ENCODE measurements at places on chromosomes 2 and 18.

GRCh38 chr2:21041943-21042707 is 1.7 kb downstream of the APOB start:
- no peak for DNase-seq

GRCh38 chr18:70620837-70621612 is 332.2 kb downstream of the SOCS6 start:
- DNase-seq, result no peak

GRCh38 chr18:3529077-3529476 is 79.1 kb downstream of the TGIF1 start:
- DNase-seq, result no peak

GRCh38 chr2:166932032-166932431 is 43.8 kb downstream of the XIRP2 start:
- DNase-seq, result no peak

GRCh38 chr2:45102141-45102540 is 92.9 kb upstream of the SIX2 start:
- no peak for DNase-seq

DNA sequence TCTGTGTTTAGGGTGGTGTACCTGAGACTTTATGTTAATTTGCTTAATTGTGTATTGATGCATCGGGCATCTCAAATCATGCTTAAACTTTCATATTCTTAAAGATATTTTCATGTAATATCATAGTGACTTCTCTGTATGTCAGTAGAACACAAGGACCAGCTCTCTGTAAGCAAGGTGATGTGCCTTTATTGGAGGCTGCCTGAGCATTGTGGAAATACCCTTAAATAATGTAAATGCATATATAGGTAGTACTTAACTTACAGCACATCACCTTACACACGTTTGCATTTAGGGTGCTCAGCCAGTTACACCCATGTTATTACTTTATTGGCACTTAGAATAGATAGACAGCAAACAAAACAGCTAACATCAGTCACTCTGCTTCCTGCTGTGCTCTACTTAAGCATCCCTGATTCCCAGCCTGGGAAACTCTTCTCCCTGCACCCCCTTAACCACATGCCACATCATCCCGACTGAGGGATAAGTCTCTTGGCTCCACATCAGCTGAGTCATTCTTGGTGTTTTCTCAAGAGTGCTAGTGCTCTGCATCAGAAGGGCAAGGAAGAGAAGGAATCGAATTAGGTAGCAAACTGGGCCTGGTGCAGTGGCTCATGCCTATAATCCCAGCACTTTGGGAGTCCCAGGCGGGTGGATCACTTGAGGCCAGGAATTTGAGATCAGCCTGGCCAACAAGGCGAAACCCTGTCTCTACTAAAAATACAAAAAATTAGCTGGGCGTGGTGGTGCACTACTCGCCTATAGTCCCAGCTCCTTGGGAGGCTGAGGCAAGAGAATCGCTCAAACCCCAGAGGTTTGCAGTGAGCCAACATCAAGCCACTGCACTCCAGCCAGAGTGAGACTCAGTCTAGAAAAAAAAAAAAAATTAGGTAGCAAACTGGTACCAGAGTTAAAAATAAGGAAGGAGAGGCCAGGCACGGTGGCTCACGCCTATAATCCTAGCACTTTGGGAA is 108.7 kb downstream of the MAP3K20 start:
- no peak for DNase-seq

GRCh38 chr18:24153397-24153796 is 14.5 kb downstream of the CABYR start:
- DNase-seq, result no peak

GRCh38 chr2:25293145-25293544 is 48.6 kb downstream of the DNMT3A start:
- no peak for DNase-seq

GRCh38 chr2:132496555-132496954 is 80.0 kb downstream of the GPR39 start:
- peak; percentile 60 for DNase-seq

- DNase-seq, result no peak
These were observed 55.3 kb upstream of the KYNU start for GRCh38 chr2:142822190-142822589.

DNA sequence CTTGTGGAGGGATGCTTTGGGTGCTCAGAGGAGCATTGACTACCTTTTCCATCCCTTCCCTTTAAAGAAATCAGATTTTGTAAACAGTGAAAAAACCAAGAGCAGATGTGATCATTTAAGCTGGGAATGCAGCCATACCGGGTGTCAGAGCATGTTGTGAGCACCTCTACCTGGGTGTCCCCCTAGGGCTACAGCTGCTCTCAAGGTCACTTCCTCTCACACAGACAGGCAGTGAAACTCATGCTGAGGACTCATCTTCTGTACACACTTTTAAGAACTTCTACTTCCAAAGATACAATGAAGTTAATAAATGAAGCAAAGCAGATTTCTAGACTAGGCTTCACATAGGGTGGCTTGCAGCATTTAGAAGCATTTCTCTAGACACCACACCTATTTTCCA is 48.4 kb upstream of the FRZB start:
- DNase-seq, result no peak

- no peak for DNase-seq
These were observed 116.0 kb downstream of the SETBP1 start for GRCh38 chr18:44796429-44797428.

DNA sequence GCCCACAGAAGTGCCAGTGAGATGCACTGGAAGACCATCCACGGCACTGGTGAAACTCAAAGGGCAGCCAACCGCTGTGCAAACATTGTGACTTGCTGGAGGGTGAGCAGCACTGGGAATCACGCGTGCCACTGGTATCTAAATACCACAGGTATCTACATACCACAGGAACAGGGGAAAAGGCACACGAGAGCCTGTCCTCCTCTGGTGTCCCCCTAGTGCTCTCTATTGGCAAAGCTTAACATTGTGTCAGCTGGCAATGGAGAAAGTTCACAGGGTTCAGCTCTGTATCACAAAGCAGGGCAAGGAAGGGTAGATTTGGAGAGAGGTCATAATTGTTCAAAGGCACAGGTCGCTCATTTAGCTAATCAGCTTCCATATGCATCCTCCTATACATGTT is 12.6 kb upstream of the SEC11C start:
- DNase-seq, result no peak

DNA sequence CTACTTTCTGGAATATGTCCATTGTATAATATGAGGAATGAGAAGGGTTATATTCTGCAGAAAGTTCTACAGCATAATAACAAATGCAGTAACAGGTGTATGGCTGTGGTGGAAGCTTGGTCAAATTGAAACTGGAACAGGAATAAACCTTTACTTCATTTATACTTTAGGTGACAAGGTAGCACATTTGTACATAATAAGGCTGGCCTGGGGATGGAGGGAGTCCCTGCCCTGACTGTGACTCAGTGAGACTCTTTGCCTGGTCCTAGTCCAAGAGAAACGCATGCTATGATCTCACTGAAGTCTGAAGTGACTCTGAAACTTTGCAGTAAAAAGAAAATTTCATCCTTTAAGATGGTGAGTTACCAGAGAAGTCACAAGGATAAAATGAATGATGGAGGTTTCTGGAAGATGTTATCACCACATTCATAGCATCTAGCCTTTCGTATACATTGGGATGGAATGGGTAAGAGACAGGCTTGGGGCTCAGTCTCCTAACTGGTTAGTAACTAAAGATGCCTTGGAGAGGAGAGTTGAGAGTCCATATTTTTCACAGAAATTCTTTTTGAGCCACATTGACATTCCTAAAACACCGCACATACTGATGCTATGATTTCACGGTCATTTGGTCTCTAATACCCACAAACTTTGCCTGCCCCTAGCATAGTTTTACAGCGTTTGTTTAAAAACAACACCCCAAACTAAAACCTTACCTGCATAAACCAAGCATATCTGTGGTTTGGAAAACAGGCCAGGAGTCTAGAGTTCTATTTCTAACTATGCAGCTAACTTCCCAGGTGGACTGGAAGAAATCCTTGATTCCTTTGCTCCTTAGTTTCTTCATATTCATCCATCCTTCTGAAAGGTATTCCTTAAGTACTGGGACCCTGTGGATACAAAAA is 42.4 kb upstream of the NABP1 start:
- DNase-seq, result no peak

DNA sequence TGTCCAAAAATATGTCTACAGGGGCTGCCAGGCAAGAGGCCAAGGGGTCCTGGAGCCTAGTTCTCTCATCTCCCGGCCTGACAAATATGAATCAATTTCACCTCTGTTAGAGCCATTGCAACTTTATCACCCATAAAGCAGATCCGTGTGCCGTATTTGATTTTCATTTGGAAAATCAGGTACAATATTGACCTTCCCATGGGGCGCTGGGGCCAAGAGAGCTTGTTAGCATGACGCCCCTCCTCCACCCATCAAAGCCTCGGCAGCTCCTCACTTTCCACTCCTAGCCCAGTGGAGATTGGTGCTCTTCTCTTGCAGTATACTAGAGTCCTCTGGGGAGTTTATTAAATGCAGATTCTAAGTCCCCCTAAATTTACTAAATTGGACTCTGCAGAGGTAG is 96.8 kb downstream of the CAPN13 start:
- no peak for DNase-seq

GRCh38 chr2:81163583-81163982 is 859.0 kb upstream of the LRRTM1 start:
- DNase-seq, result no peak

GRCh38 chr2:200345975-200346374 is 39.5 kb downstream of the SPATS2L start:
- no peak for DNase-seq

DNA sequence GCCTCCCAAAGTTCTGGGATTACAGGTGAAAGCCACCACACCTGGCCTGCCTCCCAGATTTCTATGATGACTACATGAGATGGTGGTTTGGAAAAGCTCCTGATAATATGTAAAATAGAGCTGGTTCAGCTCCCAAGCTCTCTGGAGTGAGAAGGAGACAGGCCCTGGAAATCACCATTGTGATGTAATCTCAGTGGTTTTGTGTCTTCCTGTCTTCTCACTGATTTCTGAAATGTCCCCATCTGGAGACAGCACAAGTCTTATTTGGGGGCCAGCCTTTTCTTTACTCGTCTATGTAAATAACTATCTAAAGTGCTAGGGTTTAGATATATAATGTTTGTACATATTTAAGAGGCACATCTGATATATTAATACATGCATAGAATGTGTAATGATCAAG is 64.0 kb downstream of the CCNT2 start:
- DNase-seq, result no peak

DNA sequence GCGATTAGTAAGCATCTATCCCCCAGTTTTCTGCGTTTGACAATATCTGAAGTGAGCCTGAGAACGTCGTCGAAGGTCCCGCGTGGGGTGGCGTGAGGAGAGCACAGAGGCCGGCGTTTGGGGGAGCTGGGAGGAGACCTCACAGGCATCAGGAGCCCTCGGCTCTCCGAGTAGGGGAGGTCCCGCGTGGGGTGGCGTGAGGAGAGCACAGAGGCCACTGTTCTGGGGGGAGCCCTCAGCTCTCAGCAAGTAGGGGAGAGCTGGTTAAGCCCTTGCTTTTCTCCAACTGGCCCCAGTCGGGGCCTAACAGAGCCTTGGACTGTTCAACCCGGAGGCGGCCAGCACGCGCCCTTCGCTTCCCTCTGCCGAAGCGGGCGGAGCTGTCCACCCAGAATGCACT is 134.3 kb downstream of the NFATC1 start:
- DNase-seq, result no peak

DNA sequence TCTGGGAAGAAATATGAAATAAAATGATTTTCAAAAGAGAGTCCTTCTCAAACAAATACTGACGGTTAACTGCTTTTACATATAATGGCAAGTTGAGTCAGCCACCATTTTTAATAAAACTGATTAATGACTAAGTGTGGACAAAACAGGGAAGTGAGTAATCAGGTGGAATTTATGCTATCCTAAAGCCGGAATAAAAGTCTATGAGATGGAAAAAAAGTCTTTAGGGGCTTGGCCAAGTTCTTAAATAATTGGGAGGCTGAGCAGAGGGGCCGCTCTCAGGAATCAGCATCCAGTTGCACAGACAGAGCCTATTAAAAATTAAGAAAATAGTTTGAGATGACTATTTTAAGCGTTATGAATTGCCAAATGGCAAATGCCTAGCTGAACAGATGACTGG is 58.6 kb upstream of the AFF3 start:
- no peak for DNase-seq

DNA sequence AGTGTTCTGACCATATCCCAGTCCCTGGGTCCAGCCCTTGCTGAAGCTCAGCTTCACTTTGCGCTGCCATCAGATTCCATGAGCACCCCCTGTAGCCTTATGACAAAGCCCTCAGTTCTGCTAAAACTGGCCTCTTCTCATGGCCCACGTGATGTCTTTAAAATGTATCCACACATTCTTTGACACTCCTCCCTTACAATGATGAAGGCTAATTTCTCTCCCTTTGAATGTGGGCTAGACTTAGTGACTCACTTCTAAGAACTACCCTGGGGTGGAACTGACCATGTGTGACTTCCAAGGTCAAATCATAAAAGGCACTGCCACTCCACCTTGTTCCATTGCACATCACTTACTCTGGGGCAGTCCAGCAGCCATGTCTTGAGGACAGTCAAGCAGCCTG is 45.4 kb upstream of the GORASP2 start:
- no peak for DNase-seq

- peak; percentile 38 for DNase-seq
These were observed 117.2 kb downstream of the SLC4A3 start for GRCh38 chr2:219744600-219744999.

DNA sequence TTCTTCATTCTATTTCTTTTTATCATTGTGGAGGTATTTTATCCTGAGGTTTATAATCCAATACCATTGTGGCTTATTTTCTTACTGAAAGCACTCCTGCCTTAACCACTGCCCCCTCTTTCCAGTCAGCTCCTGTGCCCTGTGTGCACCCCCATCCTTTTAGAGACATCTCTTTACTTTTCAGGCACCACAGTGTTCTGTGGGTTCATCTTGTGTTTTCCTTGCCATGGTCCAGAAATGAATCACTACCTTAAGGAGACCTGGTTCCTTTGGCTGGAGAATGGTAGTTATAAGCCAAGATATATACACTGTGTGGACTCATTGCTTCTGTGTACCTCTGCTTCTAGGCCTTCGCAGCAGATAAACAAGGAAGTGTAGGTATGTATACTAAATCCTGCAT is 278.3 kb downstream of the PTGR3 start:
- DNase-seq, result no peak

DNA sequence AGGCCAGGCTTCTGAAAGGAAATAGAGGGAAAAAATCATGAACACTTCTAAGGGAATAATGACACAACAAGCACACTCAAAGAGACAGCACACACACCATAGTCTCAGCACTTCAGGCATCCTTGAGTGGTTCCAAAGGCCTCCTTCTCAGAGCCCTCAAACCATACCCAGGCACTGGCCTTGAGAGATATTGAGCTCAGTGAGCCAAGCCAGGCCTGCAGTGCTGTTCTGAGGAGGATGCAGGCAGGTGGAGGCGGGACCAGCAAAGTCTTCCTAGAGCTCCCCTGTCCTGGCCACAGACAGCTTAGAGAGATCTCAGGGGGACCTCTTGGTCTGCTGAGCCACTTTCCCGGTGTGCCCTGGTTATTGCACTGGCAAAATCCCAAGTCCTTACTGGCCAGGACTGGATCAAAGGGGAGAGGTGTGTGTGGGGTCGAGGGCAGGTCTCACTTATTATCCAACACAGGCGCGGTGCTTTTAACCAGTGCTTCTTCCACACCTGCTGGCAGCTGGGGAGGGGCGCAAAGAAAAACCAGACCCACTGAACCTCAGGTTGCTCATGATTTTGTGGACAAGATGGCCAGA is 86.8 kb upstream of the HAAO start:
- no peak for DNase-seq

All from brain (organoid and tissue), 16 donors.